ENCODE measurements at places on chromosomes 3 and 15.

DNA sequence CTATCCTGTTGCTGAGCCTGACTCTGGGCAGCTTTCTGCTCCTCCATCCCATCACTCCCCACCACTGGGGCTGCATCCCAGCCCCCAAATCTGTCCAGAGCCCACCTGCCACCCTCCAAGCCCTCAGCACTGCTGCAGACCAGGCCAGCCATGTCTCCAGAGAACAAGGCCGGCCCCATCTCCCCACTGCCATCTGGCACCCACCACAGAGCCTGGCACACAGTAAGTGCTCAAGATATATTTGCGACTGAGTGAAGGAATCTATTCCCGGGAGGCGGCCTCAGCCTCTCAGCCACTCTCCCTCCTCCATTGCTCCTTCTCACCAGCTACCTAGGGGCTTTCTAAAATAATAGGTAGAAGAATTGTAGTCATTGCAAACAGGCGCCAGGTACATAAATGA, 4.8 kb downstream of the PLXND1 start:
- DNase-seq = no peak

GRCh38 chr15:73784291-73784690, 31.1 kb upstream of the INSYN1 start:
- peak; percentile 7 for DNase-seq

DNA sequence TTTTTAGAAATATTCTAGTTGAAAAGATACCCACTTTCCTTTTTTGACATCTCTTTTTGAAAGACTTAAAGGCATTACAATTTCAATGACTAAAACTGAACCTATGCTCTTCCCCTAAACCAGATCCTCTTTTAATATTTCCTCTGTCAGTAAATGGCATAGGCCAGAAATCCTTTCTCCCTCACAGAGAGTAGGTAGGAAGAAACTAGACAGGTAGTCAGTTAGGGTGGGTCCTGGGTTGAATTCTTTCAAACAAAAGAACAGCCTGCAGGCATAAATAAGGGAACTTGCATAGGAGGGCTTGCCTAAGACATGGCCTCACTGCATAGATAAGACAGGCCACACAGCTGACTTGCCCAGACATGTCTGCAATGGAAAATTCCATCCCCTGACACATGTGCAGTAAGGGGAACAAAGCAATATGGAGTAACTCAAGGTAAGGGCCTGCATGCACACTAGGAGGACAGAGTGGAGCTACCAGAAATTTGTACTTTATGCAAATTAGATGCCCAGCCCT, 23.1 kb downstream of the PLSCR5 start:
- no peak for DNase-seq

DNA sequence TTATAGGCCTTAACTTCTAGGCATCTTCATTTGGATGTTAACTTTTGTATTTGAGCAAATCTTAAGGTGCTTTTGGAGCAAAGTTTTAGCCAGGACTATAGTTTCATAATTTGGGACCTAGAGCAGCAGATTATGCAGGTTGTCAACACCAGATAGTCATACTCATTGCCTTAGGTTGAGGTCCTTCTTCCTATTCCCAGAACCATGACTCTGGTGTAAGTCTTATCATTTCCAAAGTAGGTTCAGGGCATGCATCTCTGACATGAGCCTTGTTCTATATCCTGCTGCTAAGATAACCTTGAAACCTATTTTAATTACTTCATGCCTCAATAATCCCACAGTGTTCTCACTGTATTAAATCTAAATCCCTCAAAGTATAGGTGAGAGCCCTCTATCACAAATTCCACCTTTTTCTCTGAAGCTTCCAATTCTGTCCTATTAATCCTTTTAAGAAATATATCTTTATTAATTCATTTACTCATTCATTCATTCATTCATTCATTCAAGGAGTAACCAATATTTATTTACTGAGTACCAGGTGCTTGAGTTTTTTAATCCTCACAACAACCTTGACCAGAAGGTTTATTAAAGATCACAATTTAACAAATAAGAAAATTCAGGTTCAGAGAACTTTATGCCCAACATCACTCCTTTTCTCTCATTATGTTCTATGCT, 2.7 kb upstream of the FNDC3B start:
- DNase-seq = no peak

DNA sequence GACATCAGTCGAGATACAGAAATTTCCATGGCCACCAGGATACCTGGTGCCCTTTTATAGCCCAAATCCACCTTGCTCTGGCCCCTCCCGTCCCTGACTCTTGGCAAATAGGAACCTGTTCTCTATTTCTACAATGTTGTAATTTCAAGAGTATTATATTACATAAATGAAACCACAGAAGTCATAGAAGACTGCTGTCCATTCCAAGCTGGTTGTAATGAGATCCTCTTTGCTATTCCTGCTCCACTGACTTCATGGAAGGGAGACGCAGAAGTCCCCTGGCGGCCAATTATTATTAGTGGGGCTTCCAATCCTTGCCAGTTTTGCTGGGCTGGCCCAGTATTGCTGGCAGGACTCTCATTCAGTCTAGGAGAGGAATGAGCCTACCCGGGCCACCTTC, 26.6 kb downstream of the DCP1A start:
- no peak for DNase-seq

- no peak for DNase-seq
These were observed 22.3 kb downstream of the CAND2 start for GRCh38 chr3:12818773-12819172.

GRCh38 chr3:190537146-190537545, 23.3 kb downstream of the IL1RAP start:
- no peak for DNase-seq

DNA sequence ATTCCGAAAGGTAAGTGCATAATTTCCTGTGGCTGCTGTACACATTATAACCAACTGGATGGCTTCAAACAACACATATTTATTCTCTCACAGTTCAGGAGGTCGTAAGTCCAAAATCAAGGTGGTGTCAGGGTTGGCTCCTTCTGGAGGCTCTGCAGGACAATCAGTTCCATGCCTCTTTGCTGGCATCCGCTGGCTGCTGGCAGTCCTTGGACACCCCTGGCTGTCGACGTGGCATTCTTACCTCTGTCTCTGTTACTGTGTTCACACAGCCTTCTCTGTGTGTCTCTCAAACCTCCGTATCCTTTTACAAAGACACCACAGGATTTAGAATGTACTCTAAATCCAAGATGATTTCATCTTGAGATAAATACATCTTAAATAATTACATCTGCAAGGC, 398.8 kb upstream of the ATP10A start:
- DNase-seq = no peak
